ENCODE measurements at places on chromosomes 16 and 17. TPM values are rescaled to one million over a fixed set of nuclear protein-coding genes. Genes with fewer than 3 reads are reported as not detected.

GRCh38 chr16:55571191-55571897 lies 4.9 kb downstream of the CAPNS2 start:
- DNase-seq, result no peak

DNA sequence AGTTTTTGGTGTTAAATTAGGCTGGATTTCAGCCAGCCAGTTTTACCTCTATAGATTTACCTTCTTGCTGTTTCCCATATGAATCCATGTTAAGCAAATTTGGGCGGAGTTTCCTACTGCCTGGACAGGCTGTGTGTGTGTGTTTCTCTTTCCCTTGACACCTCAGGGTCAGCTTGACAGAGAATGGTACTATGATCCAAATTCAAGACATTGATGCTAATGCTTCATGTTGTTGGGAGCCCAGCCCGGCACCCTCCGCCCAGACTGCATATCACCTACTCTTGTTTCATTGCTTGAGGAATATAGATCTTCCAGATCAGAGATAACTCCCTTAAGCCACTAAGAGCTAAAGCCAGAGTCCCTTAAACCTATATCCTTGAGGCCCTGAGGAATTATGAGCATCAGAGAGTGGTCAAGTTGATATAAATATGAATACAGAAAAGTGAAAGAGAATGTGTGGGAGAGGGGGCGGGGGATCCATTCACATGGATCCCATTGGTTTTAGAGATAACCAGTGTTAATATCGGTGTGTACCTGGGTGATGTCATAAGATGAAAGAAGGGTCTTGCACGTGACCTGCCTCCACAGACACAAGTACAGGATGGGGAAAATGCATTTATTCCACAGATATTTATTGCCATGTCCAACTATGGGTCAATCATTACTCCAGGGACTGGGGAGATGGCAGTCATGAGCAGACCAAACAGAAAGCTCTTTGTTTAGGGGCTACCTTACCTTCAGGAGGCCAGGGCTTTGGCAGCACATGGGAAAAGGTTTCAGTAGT lies 69.7 kb downstream of the WIPI1 start:
- no peak for DNase-seq

- no peak for DNase-seq
These were observed 57.8 kb upstream of the TMEM97 start for GRCh38 chr17:28261219-28261618.

DNA sequence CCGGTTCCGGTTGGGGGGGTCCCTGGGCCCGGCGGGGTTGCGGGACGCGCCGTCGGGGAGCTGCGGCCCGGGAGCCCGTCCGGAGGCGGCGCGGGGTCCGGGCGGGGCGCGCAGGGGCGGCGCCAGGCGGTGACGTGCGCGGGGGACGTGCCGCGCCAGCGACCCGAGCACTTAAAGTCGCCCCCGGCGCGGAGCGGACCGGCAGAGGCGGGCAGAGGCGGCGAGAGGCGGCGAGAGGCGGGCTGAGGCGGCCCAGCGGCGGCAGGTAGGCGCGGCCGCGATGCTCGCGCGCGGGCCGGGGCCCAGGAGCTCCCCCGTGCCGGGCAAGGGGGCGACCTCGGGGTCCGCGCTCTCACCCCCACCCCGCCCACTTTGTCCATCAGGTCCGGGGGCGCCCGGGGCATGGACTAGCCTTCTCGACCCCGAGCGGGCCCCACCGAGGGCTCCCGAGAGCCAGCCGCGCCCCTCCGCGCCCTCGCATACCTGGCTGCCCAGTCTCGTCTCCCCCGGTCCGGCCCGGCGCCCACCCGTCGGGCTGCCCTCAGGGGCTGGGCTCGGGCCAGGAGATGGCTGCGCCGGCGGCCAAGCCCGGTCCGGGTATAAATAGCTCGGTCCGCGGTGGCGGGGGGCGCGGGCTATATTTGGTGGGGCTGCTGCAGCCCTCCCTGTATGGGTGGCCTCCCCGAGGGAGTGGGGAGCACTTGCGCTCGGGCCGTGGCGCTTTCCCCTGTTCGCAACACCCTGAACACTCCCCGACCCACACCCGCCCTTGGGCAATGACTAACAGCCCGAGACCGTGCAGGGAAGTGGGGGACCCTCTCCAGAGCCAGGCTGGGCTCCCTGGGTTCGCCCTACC lies at the start of gene SLC16A3:
Gene SLC16A3, plus strand, starts transcription at position 201 of the 856 bp plus-strand sequence. CDS start 6,967 bp downstream, outside the sequence.
- no peak for DNase-seq

DNA sequence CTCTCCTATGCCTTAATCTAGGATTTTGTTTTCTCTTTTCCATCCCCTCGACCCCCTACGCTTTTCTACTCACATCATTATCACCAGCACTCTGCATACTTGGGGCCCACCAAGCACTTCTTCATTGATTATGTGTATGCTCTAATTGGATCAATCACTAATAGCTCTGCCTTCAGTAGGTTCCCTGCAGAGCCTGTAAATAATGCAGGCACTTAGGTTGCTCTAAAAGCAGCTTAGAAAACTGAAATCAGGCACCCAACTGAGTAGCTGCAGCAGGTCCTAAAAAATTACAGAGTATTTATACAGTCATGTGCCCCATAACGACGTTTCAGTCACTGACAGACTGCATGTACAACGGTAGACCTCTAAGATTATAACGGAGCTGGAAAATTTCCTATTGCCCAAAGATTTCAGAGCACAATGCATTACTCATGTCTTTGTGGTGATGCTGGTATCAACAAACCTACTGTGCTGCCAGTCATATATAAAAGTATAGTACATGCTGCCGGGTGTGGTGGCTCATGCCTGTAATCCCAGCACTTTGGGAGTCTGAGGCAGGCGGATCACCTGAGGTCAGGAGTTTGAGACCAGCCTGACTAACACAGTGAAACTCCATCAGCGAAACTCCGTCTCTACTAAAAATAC lies 280.4 kb downstream of the HS3ST3B1 start:
- DNase-seq, result no peak

- no peak for DNase-seq
These were observed 585 bp upstream of the KRT36 start for GRCh38 chr17:41490000-41490990.

DNA sequence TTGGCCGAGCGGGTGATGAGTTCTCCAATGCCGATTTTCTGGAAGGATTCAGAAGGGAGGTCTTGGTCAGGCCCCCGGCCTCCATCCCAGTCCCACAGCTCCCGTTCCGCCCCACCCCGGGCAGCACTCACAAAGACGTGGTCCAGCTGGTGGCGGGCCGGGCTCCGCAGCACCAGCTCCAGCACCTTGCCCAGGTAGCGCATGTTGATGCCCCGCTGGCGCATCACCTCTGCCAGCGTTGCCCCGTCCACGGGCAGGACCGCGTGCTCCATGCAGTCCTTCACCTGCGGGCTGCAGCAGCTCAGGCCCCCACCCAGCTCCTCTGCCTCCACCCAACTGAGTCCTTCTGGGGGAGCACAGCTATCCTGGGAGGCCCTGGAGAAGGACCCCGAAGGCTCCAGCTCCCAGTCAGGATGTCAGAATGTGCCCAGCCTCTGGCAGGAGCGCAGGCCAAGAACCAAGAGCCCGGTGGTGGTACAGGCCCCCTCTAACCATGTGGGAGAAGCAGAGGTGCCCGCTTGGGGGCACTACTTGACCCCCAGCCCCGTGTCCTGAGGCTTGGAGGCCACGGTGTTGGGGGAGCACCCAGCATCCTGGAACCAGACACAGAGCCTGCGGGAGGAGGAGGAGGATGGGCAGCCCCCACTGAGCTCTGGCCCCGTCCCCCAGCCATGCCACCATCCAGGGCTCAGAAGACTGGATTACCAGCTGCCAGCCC lies 16.2 kb downstream of the CLUH start:
- no peak for DNase-seq

GRCh38 chr16:63447121-63447520 lies 1410.9 kb upstream of the CDH8 start:
- no peak for DNase-seq

REXO5 gene
- 5.6 TPM for total RNA-seq

MT1M gene
- 19.1 TPM for total RNA-seq

DPEP2 gene
- not detected for total RNA-seq

SMIM36 gene
- total RNA-seq, result not detected

Measured in epithelial cell of proximal tubule (primary cell).